ENCODE measurements at places on chromosomes 12 and 14.

DNA sequence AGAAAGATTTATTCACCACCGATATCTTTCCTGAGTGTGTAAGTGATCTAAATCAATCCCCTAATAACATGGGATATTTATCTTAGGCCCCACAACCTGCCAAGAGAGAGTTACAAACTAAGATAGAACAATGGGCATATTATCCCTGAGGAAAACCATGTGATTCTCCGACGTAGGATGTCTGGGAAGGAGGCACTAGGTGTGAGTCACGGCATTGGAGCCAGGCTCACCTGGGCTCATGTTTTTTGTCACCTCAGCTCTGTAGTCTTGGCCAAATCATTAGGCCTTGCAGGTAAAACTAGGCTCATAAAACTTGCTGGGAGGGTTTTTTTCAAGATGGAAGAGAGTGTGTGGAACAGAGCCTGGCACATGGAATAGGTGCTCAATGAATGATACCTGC is 129.7 kb upstream of the PLEKHG7 start:
- DNase-seq, result no peak

DNA sequence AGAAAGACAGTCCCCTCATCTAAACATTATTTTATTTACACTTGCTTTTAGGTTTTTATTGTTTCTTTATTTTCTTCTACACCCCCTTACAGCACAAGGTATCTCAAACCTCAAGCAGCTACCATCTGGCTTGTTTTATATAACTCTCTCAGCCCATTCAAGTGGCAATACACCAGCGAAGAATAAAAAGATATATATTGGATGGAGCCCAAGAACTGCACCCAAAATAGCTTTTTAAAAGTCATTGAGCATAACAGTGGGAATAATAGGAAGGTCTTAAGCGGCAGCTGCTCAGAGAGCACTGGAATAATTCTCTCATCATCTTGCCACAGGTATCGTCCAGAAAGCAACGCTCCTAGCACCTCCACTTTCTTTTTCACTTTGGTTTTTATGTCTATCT is 322.5 kb downstream of the SYT1 start:
- no peak for DNase-seq

- no peak for DNase-seq
Measured at GRCh38 chr14:88196925-88197324, 126.1 kb downstream of the KCNK10 start.

DNA sequence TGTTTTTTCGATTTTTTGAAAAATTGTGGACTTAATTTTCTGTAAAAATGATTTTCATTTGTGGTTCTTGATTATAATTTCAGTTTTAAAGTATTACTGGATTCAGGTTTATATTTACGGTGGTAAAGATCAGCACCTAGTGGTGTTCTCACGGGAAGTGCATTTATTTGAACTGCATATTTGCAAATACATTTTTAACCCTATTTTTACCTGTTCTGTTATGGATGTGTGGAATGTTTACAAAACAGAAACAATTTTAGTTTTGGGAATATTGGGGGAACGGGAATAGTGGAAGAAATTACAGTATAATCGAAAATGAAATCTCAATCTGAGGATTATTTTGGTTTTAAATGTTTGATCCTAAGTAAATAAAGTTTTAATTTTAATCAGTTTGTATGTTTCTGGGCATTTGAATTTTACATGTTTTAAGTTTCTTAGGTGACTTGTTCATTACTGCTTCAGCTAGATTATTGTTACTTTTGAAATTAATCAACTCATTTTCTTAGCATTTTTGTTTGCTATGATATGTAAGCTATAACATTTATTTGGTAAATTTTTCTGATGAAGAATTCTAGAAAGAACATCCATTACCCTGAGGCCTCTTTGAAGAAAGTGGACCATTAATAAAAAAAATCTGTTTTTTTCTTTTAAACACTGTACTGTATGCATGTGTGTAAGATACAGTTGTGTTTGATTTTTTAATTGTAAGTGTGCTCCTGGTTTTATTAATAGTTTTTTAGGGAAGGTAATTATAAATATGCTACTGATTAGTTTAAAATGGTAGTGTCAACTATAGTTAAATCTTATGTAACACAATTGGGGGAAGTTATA is 942 bp downstream of the ATF7IP start:
- no peak for DNase-seq

GRCh38 chr14:80313806-80314205 is 102.5 kb upstream of the DIO2 start:
- DNase-seq, result no peak

DNA sequence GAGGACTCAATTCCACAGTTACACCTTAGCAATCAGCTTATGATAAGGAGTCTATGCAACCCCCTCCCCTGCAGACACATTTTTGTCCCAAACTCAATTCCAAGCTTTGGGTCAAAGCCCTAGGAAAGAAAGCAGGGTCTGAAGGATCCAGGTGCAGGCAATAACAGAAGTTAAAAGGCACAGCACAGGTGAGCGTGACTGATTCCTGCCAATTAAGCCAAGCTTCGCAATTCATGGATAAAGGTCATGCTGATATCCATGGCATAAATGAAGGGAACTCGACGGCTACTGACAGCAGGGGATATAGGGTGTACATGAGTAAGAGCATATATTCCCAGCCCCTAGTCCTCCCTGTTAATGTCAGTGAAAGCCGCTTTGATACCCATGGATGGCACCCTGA is 39.3 kb downstream of the C12orf56 start:
- no peak for DNase-seq

GRCh38 chr14:52002542-52002941 is 13.2 kb downstream of the RTRAF start:
- no peak for DNase-seq

DNA sequence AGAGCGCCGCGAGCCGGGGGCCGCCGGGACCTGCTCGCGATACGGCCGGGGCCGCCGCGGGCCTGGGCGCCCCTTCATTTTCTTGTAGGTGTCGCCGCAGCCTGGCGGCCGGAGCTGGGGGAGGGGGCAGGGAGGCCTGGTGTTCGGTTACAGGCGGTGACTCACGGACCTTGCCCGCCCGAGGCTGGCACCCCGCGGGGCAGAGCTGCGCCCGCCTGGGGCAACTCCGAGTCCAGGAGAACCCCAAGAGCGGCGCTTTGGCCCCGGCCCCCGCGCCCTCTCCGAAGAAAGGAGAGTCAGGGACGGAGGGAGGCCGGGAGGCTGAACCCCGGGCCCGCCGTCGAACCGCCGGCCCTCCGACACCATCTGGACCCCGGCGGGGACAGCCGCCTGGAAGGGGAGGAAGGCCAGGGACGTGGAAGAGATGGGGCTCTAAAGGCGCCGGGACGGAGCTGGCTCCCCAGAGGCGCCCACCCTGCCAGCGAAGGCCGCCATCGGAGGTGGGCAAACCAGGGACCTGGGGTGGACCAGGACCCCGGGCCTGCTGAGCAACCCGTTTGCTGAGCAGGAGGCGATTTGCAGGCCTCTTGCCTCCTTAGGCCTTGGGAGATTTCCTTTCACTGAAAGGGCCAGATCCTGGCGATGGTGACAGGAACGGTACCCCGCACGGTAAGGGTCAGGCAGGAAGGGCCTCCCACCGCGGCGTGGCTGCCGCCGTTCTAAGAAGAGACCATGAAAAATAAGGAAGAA is 843 bp upstream of the NUAK1 start:
- DNase-seq, result no peak

- DNase-seq, result no peak
Measured at GRCh38 chr12:57235017-57235727, 5.7 kb downstream of the SHMT2 start.

DNA sequence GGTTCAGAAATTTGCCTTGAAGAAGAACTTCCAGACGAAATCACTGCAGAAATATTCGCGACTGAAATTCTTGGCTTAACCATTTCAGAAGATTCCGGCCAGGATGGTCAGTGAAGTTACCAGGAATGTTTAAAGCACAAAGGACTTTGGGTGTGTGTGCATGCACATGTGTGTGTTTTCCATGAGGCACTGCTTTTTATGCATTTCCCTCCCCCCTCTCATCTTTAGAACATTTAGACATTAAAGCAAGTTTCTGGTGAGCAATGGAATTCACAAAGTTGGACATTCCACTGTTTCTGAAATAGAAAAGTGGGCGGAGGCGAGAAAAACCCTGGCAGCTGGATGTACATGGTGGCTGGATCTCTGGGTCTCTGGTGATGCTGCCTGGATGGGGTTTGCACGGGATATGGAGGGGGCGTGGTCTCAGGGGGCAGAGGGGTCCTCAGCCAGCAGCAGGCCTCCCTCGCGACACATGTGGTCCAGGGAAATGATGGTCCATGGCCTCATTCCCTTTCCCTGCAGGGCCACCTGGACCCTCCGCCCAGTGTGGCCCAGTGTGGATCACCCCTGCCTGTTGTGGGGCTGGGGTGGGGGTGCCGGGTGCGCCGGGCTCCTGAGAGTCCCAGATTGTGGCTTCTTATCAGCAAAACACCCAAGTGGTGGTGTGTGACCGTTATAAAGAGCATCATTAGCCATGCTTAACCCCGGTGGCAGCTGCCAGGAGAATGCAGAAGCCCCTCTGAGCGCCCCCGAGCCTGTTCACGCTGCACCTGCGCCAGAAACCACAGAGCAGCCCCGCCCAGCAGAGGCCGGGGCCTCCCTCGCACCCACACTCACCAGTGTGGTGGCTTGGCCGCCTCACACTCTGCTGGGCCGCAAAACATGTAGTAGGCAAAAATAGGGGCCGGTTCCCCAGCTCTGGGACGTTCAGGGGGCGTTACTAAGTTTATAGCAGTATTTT is 17.8 kb upstream of the BCL7A start:
- DNase-seq, result no peak

DNA sequence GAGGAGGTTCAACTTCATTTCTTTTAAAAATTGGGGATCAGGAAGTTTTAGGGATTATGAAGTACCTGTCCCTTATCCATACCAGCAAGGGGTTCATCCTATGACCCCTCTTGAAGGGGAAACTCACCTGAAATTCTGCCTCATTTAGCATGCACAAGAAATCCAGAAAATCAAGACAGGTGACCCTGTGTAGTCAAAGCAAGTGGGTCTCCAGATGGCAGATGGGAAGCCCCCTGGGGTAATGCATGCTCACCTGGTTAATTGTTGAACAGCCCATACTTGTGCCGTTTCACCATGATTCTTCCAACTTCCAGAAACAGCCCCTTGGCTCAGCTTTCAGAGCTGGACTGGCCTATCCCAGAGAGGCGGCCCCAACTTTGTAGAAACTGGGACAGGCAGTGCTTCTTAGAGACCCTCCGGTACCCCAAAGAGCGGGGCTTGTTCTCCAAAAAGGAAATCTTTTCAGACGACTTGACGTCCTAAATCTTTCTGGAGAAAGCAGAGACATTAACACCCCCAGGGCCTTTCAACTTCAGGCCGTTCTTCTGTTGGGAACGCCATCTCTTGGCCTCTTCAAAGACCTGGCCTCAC is 66.3 kb upstream of the ESRRB start:
- no peak for DNase-seq

GRCh38 chr14:35043046-35043445 is 3.0 kb upstream of the FAM177A1 start:
- no peak for DNase-seq

- DNase-seq, result no peak
Measured at GRCh38 chr12:91804533-91804932, 341.1 kb downstream of the BTG1 start.

DNA sequence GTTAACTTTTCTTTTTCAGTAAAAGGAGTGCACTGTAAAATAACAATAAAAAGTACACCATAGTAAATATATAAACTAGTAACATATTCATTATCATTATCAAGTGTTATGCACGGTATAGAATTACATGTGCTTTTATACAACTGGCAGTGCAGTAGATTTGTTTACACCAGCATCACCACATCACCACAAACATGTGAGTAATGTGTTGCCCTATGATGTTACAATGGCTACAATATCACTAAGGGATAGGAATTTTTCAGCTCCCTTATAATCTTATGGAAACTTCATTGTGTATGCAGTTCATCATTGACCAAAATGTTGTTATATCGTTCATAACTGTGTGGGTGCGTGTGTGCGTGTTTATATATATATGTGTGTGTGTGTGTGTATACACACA is 23.5 kb upstream of the NEDD1 start:
- DNase-seq, result no peak

DNA sequence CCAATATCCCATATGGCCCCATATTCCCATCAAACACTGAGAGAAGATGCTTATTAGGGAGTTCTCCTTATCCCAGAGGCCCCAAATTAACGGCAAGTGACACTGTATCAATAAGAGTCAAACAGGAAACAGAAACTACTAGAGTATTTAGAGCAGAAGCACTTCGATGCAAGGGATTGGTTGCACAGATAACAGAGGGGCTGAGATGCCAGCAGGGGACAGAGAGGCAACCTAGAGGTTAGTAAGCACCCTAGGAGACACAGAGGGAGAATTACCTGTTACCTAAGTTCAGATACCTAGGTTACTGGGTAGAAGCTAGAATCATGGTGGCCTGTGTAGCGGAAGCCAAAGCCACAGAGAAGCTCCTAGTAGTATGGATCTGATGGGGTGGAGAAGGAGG is 2.9 kb downstream of the HEBP1 start:
- DNase-seq, result no peak

DNA sequence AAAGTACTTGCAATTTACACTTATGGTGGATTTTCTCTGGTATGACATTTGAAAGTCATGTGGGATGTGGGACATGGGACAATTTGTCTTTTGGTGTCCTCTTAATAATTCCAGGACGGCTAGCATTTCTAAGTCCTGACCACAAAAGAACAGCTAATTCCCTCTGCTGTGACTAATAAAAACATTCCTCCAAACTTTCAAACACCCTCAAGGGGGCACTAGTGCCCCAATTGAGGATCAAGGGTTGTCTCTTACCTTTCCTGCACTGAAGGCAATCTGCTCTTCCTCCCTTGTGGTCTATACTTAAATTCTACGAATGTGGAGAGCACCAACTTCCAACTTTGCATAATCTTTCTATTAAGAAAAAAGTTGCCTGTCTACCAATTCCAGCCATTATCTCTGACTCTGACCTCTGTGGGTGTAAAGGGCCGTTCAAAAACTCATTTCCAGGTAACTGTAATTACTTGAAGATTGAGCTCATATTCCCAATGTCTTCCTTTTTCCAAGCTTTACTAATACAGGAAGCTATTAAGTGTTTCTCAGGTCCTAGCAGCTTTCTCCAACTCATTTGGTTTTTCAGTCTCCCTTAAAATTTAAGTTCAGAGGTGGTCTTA is 210.2 kb downstream of the PTPRO start:
- DNase-seq, result peak; percentile 4

GRCh38 chr12:68673788-68674187 is 13.0 kb upstream of the NUP107 start:
- no peak for DNase-seq

DNA sequence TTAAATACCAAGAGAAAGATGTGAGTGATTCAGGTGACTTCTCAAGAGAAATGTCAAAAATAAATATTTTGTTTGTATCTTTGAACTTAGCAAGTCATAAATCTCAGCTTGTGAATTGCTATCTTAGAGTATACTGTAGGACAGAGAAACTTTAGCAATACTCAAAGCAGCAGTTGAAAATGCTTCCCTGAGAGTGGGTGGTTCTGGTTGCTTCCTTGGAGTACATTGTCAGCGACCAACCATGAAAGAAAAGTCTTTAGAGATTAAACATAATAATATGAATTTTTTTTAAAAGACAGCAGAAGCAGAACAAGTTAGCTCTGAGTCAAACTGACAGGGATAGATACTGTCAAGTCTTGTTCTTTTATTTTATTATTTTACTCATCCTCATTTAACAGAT is 86.8 kb upstream of the OSBPL8 start:
- no peak for DNase-seq
